Progenitor cell of endocrine pancreas (in vitro differentiated cells): ENCODE measurements at places on chromosomes 5 and 9. TPM values are rescaled to one million over a fixed set of nuclear protein-coding genes. Genes with fewer than 3 reads are reported as not detected.

Gene PLGRKT
- 16.8 and 18.9 TPM in 2 replicates for total RNA-seq

DNA sequence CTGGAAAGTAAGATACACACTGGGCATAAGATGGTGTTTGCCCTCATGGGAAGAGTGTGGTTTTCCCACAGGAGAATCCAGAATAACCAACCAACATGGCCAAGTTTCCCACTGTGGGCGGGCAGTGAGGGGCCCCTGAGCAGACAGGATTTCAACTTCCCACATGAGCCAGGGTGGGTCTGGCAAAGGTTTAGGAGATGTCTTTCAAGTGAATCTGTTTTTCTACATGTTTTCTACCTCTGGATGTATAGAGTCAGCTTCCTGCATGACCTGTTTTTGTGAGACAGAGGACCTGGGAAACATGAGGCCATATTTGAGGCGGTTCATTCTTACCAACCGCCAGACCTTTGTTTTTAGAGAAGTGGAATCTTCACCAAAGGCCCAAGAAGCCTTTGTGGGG, 100.5 kb downstream of the TLE4 start:
- DNase-seq = no peak

GRCh38 chr5:99129768-99130501, 201.1 kb upstream of the CHD1 start:
- no peak for DNase-seq

DNA sequence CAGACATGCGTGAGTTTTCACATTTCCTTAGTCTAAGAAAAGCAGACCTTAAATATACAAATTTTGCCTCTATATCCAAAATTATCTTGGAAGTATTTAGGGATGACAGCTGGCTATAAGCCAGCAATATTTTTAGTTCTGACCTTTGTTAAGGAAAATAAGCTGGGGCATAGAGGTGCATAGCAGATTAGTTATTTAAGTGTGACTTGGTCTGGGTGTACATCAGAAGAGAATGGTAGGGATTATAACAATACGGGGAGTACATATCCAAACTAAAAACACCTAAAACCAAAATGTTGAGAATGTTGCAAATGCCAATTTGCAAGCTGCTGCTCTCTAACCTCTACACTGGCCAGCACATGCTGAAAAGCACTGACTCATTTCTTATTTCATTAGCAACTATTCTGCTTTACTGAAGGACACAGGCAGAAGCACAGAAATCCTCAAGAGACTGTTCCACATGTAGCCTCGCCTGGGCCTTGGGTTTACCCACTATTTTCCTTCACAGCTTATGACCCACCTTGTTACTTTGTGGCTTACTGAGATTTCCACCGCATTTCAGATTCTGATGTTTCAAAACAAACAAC, 22.3 kb downstream of the LEAP2 start:
- no peak for DNase-seq

Gene HRCT1
- not detected in 2 replicates for total RNA-seq
